ENCODE measurements at places on chromosomes 3 and 15. TPM values are rescaled to one million over a fixed set of nuclear protein-coding genes. Genes with fewer than 3 reads are reported as not detected.

The SLC28A1 gene
- not detected for total RNA-seq

The CCDC54 gene
- total RNA-seq: not detected

The MFSD1 gene
- total RNA-seq: 27.4 TPM

The CLEC3B gene
- total RNA-seq: not detected

DNA sequence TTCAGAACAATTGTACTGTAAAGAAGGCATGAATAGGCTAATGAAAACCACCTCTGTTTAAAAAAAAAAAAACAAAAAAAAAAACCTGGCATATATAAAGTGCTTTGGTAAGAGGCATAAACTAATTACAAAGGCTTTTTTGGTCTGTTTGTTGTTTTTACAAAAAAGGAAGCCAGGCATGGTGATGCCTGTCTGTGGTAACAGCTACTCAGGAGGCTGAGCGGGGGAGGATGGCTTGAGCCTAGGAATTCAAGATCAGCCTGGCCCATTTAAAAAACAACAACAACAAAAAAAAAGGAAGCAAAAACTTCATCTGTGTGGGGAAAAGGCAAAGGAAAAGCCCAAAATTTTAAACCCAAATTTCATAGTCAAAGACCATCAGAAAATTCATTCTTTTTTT, 47.0 kb downstream of the OSBPL10 start:
- H3K36me3 ChIP-seq: no peaks in the 10 kb centered on the region
- no peak for DNase-seq
- H3K4me3 ChIP-seq: no peak overlapping the region
- no peak overlapping the region for H3K27ac ChIP-seq
- H3K4me1 ChIP-seq: peaks cover 2% of the 10 kb centered on the region
- no peaks in the 10 kb centered on the region for H3K27me3 ChIP-seq

DNA sequence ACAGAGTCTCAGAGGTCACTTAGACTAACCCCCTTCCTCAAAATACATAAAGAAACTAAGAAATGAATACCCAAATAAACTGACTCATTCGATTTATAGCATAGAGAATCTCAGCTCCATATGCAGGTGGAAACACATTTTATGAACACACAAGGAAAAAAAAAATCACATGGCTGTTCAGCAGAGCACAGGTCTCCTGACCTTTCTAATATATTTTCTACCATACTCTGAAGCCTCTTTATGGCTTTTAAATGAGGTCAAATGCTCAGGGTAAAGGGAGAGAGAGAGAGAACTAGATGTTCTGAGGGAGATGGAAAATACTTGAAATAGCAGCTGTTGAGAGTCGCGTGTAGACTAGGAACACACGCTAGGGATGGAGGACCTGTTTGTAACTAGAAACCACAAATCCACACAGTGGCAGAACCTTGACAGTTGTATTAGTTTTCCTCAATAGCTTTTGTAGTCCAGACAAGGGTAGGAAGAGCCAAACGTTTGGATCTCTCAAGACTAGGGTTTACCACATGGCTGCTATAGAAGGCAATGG, 165.3 kb downstream of the FMN1 start:
- H3K4me3 ChIP-seq: no peak overlapping the region
- H3K27me3 ChIP-seq: peaks cover 4% of the 10 kb centered on the region
- no peak overlapping the region for H3K27ac ChIP-seq
- H3K36me3 ChIP-seq: no peaks in the 10 kb centered on the region
- no peak for DNase-seq

GRCh38 chr3:129503471-129504291, 24.8 kb upstream of the RHO start:
- no peak for DNase-seq
- no peak overlapping the region for H3K4me3 ChIP-seq
- no peak overlapping the region for H3K27ac ChIP-seq
- H3K4me1 ChIP-seq: no peaks in the 10 kb centered on the region
- no peaks in the 10 kb centered on the region for H3K36me3 ChIP-seq

DNA sequence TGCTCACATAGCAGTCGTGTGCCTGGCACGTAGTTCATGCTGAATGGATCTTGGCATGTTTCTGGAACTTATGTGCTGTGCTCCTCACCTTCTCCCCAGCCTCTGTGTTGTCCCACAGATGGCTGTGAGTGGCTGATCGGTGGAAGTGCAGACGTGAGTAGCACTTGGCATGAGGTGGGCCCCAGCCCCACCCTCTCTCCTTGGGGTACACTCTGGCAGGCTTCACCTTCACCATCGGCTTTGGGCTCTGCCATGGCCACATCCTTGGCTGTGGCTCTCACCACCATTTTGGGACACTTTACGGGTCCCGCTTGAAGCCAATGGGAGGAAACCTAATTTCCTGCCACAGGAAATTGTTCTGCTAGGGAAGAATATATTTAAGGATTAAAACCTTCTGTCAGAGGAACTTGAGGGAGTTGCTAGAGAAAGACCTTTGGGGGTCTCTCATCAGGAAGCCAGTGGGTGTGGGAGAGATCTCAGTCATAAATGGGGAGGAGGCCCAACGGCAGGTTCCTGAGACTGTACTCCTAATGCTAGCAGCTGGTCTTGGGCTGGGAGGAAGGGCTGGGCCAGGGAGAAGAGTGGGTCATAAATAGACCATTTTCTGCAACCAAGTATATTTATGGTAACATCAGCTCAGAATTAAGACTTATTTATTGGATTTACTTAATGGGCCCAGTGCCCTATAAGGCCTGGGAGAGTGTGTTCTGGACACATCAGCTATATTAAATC, 92.3 kb downstream of the SMAD3 start:
- H3K36me3 ChIP-seq: peaks cover 56% of the 10 kb centered on the region
- no peak overlapping the region for H3K27ac ChIP-seq
- peaks cover 54% of the 10 kb centered on the region for H3K4me1 ChIP-seq
- no peaks in the 10 kb centered on the region for H3K27me3 ChIP-seq
- H3K4me3 ChIP-seq: no peak overlapping the region

GRCh38 chr15:47477341-47477740, 240.0 kb upstream of the SEMA6D start:
- H3K27me3 ChIP-seq: no peaks in the 10 kb centered on the region
- no peaks in the 10 kb centered on the region for H3K36me3 ChIP-seq
- DNase-seq: no peak
- no peaks in the 10 kb centered on the region for H3K4me1 ChIP-seq

GRCh38 chr3:101779822-101780381, 891 bp downstream of the NXPE3 start:
- H3K27ac ChIP-seq: peak overlapping the region; percentile 87
- H3K36me3 ChIP-seq: peaks cover 21% of the 10 kb centered on the region
- H3K27me3 ChIP-seq: no peaks in the 10 kb centered on the region
- H3K4me3 ChIP-seq: peak overlapping the region; percentile 85

DNA sequence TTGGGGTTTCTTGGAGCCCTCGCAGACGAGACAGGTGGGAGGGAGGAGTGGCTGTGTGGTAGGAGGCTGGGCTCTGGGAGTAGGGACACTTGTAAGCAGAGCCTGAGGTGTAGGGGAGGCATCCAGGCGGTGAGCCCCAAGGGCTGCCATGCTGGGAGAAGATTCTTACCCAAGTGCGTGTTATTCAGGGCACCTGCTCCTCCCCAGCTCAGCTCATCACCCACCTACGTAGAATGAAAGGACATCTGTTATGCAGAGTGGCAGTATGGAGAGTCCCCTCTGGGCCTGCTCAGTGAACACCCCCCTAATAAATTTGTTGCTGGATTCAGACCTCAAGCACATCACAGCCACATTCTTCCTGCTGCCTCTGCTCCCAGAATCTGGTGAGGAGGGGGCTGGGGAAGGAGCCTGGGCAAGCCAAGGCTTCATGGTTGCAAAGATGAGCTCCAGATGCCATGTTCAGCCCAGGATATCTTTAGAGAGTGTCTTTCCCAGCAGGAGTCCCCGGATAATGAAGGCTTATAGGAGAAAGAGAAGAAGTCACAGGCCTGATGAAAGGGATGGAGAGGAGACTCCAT, 261.8 kb downstream of the EPHB1 start:
- DNase-seq: no peak
- no peak overlapping the region for H3K27ac ChIP-seq
- no peaks in the 10 kb centered on the region for H3K36me3 ChIP-seq
- no peaks in the 10 kb centered on the region for H3K4me1 ChIP-seq
- no peak overlapping the region for H3K4me3 ChIP-seq
- no peaks in the 10 kb centered on the region for H3K27me3 ChIP-seq

GRCh38 chr15:33113666-33114373, 80.7 kb downstream of the FMN1 start:
- H3K4me3 ChIP-seq: no peak overlapping the region
- H3K36me3 ChIP-seq: no peaks in the 10 kb centered on the region
- no peak overlapping the region for H3K27ac ChIP-seq
- peaks cover 5% of the 10 kb centered on the region for H3K27me3 ChIP-seq
- no peaks in the 10 kb centered on the region for H3K4me1 ChIP-seq

Measured in activated CD4-positive, alpha-beta memory T cell treated with anti-CD3 and anti-CD28 coated beads, Interleukin-2, amount 10 ng/mL, durations not matched to agents 7 days and 5 days (primary cell).